Naive thymus-derived CD8-positive, alpha-beta T cell (primary cell): ENCODE measurements at places on chromosomes 6 and 20.

DNA sequence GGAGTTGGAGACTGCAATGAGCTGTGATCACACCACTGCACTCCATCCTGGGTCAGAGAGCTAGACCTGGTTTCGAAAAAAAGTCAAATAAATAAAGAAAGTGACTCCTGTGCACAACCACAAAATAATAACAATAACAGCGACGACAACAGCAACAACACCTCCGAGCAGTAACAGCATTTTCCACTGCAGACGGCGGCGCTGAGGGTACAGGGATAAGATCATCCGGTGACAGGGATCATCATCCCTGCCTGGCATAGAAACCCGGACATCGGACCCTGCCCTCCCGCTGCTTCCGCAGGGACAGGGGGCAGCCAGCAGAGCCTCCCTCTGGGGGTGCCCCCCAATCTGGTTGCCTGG lies 11.5 kb downstream of the SRXN1 start:
- no peak for DNase-seq

DNA sequence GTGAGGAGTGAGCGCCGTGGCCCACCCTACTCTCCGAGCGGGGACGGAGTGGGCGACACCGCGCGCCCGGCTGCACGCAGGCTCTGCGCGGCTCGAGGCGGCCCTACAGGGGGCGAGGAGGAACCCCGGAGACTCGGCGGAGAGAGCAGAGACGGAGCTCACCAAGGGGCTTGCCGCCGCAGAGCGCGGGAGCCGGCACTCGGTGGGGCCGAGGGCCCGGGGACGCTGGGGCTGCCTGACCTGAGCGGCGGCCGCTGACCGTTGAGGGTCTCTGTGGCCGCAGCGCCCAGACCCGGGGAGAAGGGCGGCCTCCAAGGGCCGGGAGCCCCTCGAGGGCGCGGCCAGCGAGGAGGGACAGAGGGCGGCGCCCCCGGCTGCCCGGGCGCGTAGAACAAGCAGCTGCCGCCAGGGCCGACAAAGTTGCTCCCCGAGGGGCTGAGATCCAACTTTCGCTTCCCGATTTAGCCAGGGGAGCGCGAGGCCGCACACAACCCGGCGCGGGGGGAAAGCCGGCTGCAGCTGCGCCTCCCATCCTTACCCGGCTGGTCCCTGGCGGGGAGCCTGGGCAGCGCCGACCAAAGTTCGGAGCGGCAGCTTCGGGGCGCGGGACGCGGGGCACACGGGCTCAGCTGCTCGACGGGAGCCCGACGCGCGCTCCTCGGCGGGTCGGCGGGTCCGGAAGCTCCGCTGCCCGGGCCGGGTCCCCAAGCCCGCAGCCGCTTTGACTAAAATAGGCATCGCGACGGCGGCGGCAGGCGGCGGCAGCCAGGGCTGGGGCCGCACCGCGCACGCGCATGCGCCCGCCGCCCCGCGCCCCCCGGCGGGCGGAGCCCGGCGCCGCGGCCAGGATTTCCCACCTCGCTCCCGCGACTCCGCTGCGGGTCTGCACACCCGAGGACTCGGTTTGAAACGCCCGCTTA lies 43.1 kb downstream of the POPDC3 start:
- no peak for DNase-seq

DNA sequence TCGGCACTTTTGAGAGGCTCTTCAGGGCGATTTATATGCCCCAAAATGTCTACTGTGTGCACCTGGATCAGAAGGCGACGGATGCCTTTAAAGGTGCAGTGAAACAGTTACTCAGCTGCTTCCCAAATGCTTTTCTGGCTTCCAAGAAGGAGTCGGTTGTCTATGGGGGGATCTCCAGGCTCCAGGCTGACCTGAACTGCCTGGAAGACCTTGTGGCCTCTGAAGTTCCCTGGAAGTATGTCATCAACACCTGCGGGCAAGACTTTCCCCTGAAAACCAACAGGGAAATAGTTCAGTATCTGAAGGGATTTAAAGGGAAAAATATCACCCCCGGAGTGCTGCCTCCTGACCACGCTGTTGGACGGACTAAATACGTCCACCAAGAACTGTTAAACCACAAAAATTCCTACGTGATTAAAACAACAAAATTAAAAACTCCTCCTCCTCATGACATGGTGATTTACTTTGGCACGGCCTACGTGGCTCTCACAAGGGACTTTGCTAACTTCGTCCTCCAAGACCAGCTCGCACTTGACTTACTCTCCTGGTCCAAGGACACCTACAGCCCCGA lies 8.2 kb downstream of the GCNT2 start:
- DNase-seq, result no peak

DNA sequence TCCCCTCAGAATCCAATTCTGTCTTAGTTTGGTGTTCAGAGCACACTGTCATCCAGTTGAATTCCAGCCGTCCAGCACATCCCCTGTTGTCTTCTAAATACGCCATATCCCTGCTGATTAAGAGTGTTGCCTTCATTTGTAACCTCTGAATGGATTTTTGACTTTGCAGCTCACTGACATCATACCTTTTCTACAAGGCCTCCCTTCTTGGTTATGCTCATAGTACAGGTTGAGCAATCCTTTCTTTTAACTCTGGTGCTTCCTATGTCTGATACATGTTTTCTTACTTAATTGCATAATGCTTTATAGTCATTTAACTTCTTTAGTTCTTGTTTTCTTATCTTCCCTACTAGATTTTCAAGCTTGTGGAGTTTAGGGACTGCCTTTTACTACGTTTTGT lies 36.4 kb downstream of the XRN2 start:
- no peak for DNase-seq

- no peak for DNase-seq
These were observed 144.0 kb upstream of the TBX18 start for GRCh38 chr6:84908304-84908904.
